ENCODE measurements at places on chromosomes 7 and 10.

GRCh38 chr7:148676291-148676690 lies 22.4 kb upstream of the CUL1 start:
- DNase-seq, result no peak

GRCh38 chr10:79331709-79332108 lies 15.6 kb upstream of the PPIF start:
- peak; percentile 66 for DNase-seq

GRCh38 chr10:19977097-19977521 lies 160.9 kb downstream of the PLXDC2 start:
- DNase-seq, result no peak

DNA sequence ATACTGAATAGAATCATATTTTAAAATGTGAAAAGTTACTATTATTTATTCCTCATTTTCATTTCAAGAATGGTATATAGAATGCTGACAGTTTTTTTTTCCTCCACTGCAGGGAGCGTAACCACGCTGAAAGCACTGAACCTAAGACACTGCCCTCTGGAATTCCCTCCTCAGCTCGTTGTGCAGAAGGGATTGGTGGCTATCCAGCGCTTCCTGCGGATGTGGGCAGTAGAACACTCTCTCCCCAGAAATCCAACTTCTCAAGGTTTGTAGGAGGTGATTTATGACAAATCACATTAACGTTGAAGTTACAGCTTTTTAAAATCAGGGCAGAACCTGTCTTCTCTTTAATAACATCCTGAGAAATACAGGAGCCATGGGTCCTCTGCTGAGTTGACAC lies 12.4 kb downstream of the LRRC27 start:
- no peak for DNase-seq

- DNase-seq, result no peak
These were observed 8.3 kb downstream of the FAM20C start for GRCh38 chr7:200704-201103.

- DNase-seq, result peak; percentile 31
These were observed 316.5 kb downstream of the ADARB2 start for GRCh38 chr10:1420661-1421362.

DNA sequence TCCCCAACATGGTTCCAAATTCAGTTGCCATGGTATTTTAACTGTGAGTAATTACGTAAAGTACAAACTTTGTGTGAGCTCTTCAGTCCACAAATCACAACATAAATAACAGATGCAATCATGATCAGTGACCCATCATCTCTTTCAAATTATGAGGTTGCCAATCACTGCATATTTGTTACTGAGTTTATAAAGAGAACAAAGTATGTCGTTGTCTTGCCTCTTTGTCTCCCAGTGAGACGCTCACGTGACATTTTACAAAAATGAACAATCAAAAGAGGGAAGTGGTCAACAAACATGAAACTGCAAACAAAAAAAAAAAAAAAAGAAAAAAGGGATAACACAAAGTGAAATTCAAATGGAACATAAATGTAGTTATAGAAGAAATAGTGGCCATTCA lies 122.7 kb upstream of the PDSS1 start:
- DNase-seq, result no peak

- DNase-seq, result no peak
These were observed 262.5 kb downstream of the TRIL start for GRCh38 chr7:28695300-28696295.

DNA sequence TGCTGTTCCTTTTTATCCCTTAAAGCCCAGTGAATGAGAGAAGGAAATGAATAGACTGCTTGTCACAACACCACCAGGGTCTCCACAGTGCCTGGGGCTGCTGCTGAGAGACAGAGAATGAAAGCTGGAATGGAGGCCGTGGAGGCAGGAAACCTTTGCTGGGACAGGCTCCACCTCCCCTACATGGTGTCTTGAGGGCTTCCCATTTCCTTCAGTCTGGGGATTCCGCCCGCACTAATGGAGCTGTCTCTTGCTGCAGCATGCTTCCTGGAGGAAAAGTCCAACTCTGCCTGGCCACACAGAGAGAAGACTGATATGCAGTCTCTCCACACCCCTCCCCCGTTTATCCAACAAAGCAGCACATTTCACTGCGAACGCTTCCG lies 54.5 kb downstream of the LRRC4 start:
- DNase-seq, result no peak

DNA sequence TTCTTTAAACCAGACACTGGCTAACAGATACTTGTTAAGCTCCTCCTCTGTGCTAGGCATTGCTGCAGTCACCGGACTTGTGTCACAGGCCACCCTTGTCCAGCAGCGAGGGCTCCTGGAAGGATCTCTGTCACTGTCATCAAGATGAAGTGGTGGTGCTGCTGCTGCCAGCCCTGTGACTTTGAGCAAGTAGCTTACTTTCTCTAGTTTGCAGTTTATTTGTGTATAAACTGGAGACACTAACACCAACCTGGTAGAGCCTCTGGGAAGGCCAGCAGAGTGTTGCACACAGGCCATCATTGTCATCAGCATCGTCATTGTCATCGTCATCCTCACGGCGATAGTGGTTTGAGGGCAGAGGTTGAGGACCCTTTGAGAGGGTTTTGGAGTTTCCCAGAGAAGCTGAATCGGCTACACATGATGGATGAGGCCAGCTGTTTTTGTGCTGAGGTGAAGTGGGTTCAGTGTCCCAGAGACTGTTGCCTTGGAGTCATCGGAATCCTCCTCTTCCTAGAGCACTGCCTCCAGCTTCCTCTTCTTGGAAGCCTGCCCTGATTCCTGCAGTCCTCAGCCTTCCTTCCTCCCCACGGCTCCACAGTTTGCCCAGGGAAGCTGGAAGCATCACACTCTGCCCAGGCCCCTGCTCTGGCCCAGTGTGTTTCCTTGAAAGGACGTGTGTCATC lies 128.4 kb downstream of the GRK5 start:
- DNase-seq, result no peak

DNA sequence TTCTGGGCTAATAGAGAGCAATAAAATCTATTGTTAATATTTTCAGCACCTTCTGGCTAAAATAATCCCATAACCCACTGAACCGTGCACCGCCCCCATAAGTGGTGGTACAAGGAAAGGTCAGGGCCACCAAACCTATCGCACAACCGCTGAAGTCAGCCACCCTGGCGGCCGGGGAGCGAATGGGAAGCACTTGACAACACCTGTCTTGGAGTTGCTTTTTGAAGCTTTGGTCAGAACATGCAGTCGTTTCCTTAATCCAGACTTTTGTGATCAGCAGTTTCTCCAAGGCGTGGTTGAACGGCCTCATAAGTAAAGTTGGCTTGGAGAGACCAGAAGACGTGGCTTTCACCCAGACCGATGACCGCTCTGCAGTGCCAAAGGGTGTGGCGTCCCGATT lies 97.4 kb downstream of the DNAJB6 start:
- no peak for DNase-seq

- DNase-seq, result no peak
These were observed 64.8 kb downstream of the THSD7A start for GRCh38 chr7:11767148-11767547.

GRCh38 chr7:26127411-26127810 lies 24.6 kb upstream of the NFE2L3 start:
- peak; percentile 25 for DNase-seq

DNA sequence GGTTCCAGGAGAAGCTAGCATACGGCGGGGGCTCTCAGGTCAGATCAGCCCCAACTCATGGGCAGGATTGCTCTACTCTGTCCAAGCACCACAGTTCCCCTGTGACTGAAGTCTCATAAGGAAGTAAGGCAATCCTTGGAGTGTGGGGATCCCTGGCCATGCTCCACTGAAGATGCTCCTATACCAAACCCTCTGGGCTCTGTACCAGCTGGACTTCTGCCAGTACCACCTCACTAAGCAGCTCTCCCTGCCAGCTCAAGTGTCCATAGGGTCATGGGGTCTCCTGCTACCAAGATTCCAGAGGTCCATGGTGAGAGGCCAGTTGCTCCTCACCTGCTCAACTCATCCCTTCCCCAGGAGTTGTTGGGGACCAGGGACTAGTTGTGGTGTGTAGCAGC lies 355.7 kb upstream of the STEAP1 start:
- no peak for DNase-seq

- DNase-seq, result no peak
These were observed 17.6 kb downstream of the ANXA11 start for GRCh38 chr10:80187465-80188409.

- DNase-seq, result no peak
These were observed 207.5 kb downstream of the CUX1 start for GRCh38 chr7:102024769-102025391.

- peak; percentile 94 for DNase-seq
These were observed 7.7 kb downstream of the PRTFDC1 start for GRCh38 chr10:24944512-24945255.

GRCh38 chr7:130133029-130133782 lies 62.9 kb downstream of the KLHDC10 start:
- DNase-seq, result no peak

GRCh38 chr10:124107072-124107471 lies 13.7 kb upstream of the CHST15 start:
- no peak for DNase-seq

DNA sequence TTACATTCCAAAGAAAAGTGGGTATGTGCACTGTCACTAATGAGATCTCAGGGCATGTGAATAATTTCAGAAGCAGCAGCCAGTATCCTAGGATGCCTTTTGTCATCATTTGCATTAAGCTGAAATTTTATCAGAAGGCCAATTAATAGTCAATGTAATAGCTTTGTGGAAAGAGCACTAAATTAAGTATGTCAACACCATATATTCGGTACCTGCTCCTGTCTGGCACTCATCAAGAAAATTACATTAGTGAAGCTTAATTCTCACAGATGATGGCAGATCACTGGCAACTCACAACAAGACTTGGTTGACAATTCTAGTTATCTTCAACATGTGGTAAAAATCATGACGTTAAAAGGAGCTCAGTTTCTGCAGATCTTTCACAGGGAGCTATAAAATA lies 271.4 kb downstream of the PARD3 start:
- no peak for DNase-seq

- no peak for DNase-seq
These were observed 111.1 kb upstream of the PDLIM1 start for GRCh38 chr10:95401704-95402469.

Data from bronchial epithelial cell (primary cell).